Peyer's patch (tissue), 4 donors: ENCODE measurements at places on chromosomes 12 and 14. TPM values are rescaled to one million over a fixed set of nuclear protein-coding genes. Genes with fewer than 3 reads are reported as not detected.

GRCh38 chr14:74636424-74637177, 24.6 kb upstream of the LTBP2 start:
- peak; percentile 15 for DNase-seq

DNA sequence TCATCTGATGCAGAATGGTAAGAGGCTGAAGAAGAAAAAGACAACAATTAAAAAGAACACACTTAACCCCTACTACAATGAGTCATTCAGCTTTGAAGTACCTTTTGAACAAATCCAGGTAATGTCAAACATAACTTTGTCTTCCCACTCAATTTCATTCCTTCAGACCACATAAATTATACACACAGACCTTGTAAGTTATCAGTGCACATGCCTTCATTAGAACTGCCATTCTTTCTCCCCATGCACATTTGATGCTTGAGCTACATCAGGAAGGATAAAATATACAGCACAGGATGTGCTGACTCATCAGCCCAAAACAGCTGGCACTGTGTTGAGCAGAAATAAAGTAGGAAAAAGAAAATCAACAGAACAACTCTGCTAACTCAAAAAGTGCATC, 246.7 kb downstream of the PAWR start:
- DNase-seq: no peak

SLC39A2 gene
- total RNA-seq: 1.0 TPM

GRCh38 chr12:105457026-105457425, 126.5 kb downstream of the C12orf75 start:
- no peak for DNase-seq

GPX2 gene
- total RNA-seq: 286 TPM

- DNase-seq: no peak
Observed at GRCh38 chr12:52144512-52145227, 47.1 kb downstream of the KRT80 start.

DNA sequence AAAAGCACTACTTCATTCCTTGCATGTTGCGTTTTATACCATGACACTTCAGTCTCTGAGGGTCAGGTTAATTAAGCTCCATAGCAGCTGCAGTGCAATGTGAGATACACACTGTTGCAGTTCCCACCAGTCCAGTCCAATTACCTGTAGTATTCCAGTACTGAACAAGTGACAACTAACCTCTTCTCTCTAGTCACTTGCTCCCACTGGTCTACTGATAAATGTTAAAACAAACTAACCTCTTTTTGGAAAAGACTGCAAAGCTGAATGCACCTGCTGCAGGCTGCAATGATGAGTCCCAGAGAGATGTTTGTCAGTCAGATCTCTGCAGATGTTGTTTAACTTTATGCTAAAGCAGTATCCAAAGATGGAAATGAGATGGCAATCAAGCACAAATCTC, 7.9 kb downstream of the NOVA1 start:
- no peak for DNase-seq

DNA sequence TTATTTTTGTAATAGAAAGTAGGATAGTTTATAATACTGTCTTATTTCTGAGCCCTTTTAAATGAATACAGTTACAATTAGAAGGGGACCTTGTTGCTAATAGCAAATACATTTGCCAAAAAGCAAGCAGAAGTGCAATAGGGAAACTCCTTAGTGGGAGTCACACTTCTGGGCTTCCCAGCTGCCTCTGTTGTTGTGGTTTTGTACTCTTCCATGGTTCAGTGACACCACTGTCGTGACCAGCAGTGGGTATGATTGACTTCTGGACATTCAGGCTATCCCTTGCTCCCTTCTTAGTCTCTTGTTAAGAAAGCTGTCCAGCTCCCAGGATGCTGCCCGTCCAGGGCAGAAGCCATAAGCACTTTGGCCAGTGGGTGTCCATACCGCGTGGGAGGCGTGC, 22.6 kb downstream of the TCTN1 start:
- no peak for DNase-seq

- no peak for DNase-seq
Observed at GRCh38 chr14:24074625-24075484, 3.5 kb downstream of the CPNE6 start.

CTSG gene
- not detected for total RNA-seq

DNA sequence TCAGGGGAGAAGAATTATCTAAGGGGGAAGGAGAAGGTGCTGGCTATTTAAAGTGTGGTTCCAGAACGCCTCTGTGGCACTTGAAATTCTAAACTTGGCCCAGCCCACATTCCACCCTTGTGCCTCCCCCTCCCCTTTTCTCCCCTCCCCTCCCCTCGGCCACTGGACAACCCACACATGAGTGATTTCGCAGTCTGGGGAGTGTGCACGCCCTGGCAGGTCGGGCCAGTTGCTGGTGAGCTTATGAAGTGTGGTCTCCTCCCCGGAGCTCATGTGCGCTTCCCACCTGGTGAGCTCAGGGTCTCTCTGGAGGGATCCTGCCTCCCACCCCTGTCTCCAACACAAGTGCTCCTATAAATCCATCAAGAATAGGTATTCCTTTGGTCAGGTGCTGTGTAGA, at the start of gene SLC6A13:
Gene SLC6A13, minus strand, starts transcription at position 20 of the 400 bp plus-strand sequence. CDS start 2,784 bp downstream, outside the sequence.
- no peak for DNase-seq

DNA sequence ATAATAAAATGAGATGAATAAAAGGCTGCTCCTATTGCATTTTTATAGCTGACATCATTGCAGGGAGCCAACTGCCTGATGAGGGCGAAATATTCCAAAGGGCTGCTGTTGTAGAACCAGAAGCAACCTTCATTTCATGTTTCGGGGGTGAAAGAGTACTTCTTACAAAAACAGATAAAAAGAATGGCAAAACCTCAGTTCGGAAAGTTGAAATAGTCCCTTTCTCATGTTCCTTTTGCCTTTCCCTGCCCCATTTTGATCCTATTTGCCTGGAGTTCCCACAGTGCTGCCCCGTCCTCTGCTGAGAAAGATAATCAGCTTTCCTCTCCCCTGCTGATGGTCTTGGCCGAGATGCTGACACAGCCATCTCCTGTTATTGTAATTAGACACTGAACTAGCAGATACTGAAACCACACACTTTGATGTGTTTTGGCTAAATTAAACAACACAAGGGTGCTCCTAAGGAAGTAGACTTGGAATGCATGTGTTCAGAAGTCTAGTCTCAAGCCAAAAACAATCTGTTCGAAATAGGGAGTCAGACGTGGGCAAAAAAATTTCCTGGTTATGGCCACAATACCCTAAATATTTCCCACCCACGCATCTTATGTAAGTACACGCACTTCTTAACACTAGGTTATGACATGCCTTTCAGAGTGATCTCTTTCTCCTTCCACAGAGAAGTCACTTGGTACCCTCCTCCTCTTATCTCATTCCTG, 117.2 kb downstream of the PPM1H start:
- no peak for DNase-seq

DNA sequence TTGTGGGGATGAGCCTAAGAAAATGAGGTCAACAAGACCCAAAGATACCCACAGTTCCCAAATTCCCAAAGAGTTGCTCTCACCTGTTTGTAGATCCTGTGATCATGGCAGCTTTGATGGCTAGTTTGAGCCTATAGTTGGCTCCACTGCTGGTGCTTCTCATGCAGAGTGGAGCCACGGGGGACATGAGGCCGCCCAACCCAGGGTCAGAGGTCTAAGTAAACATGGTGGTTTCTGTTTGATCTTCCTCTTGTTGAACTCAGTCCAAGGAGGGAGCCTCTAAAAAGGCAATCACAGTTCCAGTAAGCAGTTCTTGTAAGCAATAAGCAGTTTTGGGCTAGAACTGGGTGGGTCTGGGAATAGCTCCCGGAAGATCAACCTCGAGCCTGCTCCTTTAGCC, 125.6 kb upstream of the DHRS4 start:
- DNase-seq: no peak

KRT82 gene
- not detected for total RNA-seq

DNA sequence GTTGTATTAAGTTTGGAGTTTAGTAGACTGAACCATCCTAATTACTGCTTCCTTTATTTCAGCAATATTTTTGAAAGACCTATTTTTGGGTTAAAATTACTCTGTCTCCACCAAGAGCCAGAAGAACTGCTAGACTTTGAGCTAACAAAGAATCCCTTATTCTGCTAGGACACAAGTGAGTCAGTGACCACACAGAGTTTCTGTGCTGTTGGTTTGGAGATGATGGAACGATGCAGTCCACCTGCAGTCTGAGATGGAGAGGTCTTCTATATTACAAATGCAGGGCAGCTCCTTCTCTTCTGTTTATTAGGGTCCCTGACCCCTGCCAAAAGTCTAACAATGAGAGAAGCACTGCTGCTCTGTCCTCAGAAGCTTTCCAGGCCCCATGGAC, 6.7 kb upstream of the STXBP6 start:
- no peak for DNase-seq

- no peak for DNase-seq
Observed at GRCh38 chr12:54418441-54419087, 502 bp downstream of the ITGA5 start.

CCDC198 gene
- total RNA-seq: not detected

DPY19L2 gene
- 0.80 TPM for total RNA-seq

- no peak for DNase-seq
Observed at GRCh38 chr12:75854681-75855309, 176.8 kb downstream of the PHLDA1 start.

TMTC2 gene
- 9.3 TPM for total RNA-seq

DNA sequence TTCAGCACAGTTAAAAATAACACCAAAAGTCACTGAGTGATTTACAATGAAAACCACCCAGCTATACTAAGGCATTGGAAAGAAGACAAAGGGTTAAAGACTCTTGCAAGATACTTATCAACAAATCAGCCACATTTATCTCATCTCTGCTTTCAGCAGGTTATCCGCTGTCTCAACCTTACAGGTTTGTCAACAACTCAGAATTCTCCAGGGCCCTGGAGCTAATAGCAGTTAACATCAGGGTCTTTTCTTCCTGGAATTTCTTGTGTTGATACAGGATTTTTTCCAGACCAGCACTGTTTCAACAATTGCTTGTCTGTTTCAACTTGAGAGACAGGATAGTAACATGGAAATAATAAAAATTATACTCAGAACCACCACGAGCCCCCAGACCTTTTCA, 3.5 kb downstream of the PKP2 start:
- no peak for DNase-seq

- DNase-seq: no peak
Observed at GRCh38 chr12:112796067-112796466, 4.5 kb downstream of the RPH3A start.

DNA sequence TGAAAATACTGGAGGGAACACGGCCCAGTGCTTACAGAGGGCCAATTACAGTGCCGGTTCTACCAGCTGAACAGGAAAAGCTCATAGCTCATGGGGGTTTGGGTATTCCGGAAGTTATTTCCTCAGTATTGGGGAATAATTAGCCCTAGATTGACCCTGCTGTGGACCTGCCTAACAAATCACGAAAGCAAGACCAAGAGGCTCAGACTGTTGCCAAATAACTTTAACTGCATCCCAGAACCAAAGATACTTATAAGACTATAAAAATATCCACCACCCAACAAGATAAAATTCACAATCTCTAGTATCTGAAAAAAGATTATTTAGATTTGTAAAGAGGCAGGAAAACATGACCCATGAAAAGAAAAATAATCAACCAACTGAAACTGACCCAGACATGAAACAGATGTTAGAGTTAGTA, 8.0 kb upstream of the OR5AU1 start:
- no peak for DNase-seq

DNA sequence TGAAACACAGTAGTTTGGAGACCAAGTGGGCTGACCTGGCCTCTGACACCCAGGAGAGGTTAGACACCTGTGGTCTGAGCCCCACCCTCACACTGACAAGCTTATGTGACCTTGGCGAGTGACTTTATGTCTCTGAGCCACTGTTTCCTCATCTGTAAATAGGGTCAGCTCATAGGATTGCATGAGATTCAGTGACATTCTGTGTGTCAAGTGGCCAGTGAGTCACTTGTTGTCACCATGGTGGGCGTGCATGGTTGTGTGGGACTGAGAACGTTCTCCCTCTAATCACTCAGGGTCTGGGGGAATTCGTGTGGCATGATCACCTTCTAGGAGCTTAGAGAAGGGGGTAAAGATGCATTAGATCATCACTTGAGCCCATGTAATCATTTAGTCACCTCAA, 146.4 kb downstream of the PHETA1 start:
- DNase-seq: no peak

KRT3 gene
- not detected for total RNA-seq

KRT2 gene
- not detected for total RNA-seq

DNA sequence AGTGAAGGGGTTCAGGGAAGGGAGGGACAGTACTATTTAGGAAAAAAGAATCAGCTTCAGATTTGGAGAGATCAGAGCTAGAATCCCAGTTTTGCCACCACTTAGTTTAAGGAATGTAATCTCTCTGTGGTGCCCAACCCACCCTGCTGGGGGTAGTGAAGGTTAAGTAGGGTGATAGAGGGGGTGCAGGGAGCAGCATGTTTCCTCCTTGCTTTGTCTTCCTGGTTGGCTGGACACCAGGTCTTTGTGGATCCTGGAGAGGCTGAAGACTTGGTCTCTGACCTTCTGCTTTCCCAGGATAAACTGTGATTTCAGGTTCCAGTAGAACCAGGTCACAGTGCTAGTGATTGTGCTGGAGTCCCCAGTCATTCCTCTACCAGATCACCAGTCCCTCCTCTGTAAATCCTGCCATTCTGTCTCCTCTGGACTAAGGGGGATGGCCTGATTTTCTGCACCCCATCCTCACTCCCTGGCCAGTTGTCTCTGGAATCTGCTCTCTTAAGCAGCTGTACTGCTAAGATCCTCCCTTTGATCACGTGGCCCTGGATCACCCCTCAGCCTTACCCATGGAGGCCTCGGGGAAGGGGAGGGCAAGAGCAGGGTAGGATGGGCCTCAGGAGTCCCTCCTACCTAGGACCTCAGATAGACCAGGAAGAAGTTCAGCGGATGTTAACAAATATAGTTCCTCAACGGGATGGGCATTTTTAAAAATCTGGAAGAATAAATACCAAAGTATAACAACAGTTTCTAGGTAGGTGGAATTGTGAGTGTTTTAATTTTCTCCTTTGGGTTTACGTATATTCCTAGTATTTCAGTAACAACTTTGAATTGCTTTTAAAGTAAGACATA, 3.1 kb downstream of the MAP3K12 start:
- DNase-seq: no peak

GRCh38 chr12:69686731-69687130, 12.4 kb downstream of the BEST3 start:
- no peak for DNase-seq

- no peak for DNase-seq
Observed at GRCh38 chr12:3036901-3037600, 40.1 kb upstream of the TSPAN9 start.

GRCh38 chr12:112741106-112741505, 50.4 kb upstream of the RPH3A start:
- DNase-seq: no peak

- DNase-seq: no peak
Observed at GRCh38 chr12:121534495-121535148, 46.2 kb downstream of the KDM2B start.

SERPINA12 gene
- total RNA-seq: not detected

CARMIL3 gene
- 2.8 TPM for total RNA-seq

DNA sequence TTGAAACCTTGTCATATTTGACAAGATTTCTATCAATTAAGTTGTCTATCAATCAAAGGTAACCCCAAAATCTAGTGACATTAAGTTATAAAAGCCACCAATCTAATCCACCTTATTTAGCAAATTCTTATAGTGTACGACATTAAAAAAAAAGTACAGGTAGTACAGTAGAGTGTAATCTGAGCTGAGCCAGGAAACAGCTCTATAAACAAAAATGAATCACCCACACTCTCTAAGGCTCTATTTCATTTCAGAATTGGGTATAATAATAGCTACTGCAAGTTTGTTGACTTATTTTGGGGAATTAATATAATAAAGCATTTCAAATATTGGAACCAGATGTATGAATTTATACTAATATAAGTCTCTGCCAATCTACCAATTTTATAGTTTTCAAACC, 342.4 kb upstream of the FLRT2 start:
- no peak for DNase-seq

- DNase-seq: no peak
Observed at GRCh38 chr12:12521888-12522287, 40.8 kb downstream of the DUSP16 start.
